ACHN (cell line): ENCODE measurements at places on chromosomes 5 and 9.

DNA sequence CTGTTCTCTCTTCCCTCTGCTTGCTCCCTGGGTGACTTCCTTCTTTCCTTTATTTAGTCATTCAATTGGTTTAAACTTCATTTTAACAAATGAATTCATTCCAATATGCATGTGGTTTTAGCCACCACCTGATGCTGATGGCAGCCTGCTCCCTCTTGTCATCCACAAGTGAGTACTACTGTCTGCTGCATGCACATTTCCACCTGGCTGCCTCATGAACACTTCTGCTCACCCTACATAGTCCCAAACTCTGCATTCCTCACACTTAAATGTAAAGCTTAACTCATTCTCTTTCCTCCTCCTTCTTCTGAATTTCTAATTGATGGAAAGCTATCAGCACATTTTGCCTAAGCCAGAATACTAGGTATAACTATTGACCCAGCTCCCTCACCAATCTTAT is 184.7 kb upstream of the ZNF462 start:
- DNase-seq: no peak

DNA sequence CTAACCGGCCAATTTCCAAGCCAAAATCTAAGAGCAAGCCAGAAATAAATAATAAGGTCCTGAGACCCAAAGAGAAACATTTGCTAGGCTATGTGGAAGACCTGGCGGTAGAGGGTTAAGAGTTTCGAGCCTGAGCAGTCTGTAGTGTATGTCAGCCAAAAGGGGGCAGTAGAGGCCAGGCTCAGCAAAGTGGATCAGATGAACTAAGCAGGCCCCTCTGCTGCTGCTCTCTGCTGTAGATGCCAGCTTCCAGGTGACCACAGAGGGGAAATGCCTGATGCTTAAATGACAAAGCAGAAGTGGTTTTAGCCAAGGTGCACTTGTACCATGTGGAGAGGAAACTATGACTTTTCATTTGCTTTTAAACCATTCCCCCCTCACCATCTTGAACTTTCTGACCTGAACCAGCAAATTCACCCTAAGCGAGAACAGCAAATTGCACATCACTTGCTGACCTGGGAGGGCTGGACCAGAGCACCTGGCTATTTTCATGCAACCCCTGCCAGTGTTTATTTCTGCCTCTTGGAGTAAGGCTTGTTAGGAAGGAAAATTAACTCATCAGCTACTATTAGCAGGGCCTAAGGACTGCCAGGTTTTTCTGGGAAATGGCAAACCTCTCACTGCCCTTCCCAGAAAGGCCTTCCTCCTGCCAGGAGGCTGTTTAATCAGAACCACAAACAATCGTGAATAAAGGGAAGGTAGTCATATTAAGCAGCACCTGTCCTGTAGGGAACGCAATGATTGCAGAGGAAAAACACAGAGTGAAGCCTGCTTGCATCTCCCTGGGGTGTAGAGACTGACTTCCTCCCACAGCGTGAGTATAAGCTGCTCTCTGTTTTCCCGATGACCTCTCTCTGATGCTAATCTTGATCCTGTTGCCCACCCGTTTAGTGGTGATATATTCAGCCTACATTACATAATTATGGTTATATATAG is 818.2 kb downstream of the TLR4 start:
- DNase-seq: peak; percentile 65

DNA sequence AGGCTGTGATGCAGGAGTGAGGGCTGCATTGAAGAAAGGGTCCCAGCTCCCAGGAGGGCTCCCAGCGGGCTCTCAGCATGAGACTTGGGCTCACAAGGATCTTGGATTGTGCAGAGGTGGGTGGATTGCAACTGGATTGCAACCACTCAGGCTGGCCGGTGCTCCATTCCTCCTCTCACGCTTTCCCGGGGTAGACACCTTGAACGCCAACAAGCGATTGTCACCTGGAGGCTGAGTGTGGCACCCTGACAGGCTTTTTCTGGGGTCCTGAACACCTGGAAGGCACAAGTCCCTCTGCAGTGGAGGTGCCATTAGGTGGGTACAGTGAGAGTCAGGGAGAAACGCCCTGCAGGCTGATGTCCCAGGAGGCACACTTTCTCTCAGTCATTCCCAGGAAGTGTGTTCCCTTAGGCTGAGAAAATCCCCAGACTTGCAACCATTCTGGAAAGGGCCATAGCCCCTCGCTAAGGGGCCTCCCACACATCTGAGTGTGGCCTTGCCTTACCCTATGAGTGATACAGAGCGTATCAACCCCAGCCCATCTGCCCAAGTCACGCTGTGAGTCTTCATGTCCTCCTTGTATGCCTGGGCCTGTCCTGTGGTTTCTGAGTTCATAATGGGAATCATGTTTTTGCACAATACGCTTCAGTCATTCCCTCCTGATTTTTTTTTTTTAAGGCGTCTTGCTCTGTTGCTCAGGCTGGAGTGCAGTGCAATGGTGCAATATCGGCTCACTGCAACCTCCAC is 488.1 kb downstream of the IRX1 start:
- DNase-seq: no peak

DNA sequence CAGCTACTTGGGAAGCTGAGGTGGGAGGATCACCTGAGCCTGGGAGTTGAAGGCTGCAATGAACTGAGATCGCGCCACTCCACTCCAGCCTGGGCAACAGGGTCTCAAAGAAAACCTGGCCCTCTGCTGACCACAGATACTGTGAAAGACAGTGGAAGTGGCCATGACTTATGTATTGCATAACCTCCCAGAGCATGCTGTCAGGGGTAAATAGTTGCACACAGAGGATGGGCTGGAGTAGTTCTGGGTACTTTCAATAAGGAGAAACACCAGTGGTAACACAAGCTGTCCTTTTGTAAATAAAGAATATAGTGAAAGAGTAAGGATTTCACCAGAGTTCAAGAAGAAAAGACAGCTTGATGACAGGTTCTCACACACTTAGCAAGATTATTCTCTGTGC is 1.8 kb downstream of the ACER2 start:
- DNase-seq: no peak

DNA sequence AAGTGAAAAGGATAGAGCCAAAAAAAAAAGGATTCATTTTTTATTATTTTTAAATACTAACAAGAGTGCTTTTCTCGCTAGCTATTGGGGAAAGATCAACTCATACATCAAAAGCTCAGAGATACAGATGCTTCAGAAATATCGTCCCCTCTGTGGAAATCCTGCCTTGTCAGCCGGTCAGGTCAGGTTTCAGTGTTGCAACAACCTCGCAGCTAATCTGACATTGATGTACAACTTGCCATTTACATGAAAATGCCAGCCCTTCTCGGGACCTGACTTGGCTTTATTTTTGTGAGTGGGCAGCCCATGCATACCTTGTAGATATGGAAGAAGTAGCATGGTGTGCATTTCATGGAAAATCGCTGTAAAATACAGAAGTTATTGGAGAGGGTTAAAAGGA is 358.8 kb upstream of the ADAMTS16 start:
- no peak for DNase-seq

DNA sequence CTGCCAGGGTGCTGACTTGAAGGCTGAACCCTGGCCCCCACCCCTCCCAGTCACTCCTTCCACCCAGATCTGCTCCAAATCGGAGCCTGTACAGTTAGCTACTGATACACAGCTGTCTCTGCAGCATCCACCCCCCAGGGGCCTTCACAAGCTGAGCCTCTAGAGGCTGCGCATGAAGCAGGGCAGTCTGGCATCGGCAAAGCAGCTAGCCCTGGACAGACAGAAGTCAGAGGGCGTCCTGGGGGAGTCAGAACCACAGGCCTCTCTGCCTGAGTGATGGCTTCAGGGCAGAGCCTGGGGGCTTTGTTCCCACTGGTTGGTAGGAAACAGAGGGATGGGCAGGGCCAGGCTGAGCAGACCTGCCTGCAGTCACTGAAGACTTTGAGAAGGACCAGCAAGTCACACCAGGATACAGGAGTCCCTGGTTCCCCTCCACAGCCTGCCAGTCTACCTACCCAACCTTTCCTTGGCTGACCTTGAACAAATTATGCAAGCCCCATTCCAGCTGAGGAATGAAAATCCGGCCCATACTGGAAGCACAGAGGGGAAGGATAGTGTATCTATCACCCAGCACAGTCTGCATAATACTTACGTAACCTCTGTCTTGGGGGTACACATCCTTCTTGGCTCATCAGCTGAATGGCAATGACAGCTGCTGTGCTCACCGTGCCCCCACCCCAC is 8.8 kb downstream of the VDAC1 start:
- DNase-seq: no peak

DNA sequence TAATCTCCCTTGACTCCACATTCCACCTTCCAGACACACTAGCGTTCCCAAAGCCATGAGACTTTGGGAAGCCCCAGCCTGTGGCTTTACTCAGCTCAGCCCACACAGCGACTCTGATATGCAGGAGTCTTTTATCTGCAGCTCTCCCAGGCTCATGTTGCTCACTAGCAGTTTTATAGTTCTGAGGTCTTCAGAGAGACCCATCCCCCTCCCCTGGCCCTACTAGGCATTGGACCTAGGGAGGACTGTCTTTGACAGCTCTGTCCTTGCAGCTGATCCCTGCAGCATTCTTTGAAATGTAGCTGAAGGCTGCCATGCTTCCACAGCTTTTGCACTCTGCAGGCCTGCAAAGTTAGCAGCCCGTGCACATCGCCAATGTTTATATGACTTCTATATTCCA is 19.9 kb upstream of the CYLC2 start:
- DNase-seq: no peak

- no peak for DNase-seq
These were observed 52.7 kb upstream of the OTULINL start for GRCh38 chr5:14528926-14529325.

- no peak for DNase-seq
These were observed 243.7 kb upstream of the SLC24A2 start for GRCh38 chr9:20032413-20033006.

DNA sequence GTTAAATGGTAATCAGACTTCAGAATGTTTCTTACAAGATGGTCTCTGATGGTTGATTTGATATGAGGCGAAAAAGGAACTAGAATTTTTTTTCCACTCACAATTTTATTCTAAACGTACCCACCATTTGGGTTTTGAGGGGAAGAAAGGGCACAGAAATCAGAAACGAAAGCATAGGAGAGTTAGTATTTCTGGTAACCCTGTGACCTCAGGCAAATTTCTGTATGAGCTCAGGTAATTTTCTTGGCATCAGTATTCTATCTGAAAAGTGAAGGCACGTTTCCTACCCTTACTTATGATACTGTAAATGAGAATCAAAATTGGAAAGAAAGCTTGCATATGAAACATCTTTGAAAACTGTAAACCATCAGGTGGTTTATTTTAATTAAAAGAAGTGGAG is 26.5 kb downstream of the TMEFF1 start:
- no peak for DNase-seq

- DNase-seq: no peak
These were observed 588.0 kb downstream of the PRELID2 start for GRCh38 chr5:145246961-145247744.

- DNase-seq: no peak
These were observed 10.0 kb upstream of the LECT2 start for GRCh38 chr5:135964670-135965320.

GRCh38 chr9:87181670-87182069 is 234.4 kb upstream of the GAS1 start:
- DNase-seq: no peak

- DNase-seq: no peak
These were observed 10.3 kb downstream of the FBXW5 start for GRCh38 chr9:136934277-136934676.

GRCh38 chr5:105952875-105953274 is 1717.9 kb downstream of the EFNA5 start:
- no peak for DNase-seq

GRCh38 chr5:167415779-167416746 is 875.4 kb upstream of the WWC1 start:
- DNase-seq: no peak

GRCh38 chr5:141875795-141876627 is 2.2 kb downstream of the PCDH1 start:
- DNase-seq: no peak

DNA sequence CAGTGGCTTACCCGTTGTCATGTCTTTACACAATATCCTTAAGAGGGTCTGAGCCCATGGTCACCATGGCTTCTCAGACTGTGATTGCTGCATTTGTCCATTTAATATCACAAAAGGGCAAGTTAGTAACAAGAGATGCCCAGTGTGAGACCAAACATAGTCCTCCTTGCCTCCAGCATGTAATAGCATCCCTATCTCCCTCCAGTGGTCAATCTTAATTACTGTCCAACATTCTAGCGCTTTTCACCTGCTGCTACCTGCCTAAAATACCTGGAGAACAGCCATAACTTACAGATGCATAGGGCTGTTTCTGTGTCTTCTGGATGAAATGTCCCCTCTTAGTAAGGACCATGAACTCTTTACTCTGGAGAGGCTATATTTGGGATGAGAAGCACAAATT is 267.2 kb upstream of the DAB2 start:
- DNase-seq: no peak

DNA sequence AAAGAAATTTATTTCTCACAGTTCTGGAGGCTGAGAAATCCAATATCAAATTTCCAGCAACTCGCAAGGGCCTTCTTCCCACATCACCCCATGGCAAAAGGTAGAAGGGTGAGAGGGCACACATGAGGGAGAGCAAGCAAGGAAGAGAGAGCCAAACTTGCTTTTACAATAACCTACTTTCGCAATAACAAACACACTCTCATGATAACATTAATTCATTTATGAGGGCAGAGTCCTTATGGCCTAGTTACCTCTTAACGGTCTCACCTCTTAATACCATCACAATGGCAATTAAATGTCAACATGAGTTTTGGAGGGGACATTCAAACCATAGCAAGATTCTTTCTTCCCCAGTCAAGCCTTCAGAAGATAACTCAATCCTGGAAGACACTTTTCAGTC is 11.6 kb upstream of the HRH2 start:
- no peak for DNase-seq

DNA sequence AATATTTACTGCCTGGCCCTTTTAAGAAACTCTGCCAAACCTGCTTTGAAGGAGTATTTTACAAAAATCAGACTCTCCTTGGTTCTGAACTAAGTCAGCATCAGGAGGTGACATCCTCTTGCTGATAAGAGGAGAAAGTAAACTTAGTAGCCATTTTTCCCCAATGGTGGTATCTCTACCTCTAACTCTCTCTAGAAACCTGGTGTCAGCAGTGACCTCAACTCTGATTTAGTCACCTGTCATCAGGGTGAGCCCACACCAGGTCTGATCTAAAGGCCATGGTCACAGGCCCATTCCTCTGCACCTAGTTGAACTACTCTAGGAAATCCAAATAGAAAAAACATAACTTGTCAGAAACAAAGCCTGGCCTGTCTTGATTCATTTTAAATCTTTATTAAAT is 4.2 kb downstream of the CARNMT1 start:
- no peak for DNase-seq

GRCh38 chr5:68315679-68316271 is 100.2 kb downstream of the PIK3R1 start:
- no peak for DNase-seq

GRCh38 chr9:129549139-129549538 is 71.8 kb downstream of the C9orf50 start:
- no peak for DNase-seq
